Occipital lobe (tissue), 3 donors: ENCODE measurements at places on chromosomes 2 and 18. TPM values are rescaled to one million over a fixed set of nuclear protein-coding genes. Genes with fewer than 3 reads are reported as not detected.

DNA sequence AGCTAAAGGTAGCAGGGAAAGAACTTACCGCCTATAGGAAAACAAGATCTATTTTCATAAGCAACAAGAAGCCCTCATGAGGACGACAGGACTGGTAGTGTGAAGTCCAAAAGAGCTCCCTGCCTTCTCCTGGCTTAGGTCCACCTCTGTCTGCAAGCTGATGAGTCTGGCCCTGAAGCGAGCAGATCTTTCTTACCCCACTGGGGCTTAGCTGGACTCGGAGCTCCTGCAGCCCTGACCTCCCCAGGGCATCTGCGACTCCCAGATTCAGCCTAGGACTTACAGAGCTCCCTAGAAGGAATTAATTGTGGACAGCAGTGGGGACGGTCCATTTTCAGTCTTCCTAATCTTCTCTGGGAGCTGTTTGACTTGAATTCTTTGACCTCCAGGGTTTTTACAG, 53.7 kb downstream of the MCFD2 start:
- no peak for DNase-seq

RAB6C gene
- 0.78 TPM for total RNA-seq

DNA sequence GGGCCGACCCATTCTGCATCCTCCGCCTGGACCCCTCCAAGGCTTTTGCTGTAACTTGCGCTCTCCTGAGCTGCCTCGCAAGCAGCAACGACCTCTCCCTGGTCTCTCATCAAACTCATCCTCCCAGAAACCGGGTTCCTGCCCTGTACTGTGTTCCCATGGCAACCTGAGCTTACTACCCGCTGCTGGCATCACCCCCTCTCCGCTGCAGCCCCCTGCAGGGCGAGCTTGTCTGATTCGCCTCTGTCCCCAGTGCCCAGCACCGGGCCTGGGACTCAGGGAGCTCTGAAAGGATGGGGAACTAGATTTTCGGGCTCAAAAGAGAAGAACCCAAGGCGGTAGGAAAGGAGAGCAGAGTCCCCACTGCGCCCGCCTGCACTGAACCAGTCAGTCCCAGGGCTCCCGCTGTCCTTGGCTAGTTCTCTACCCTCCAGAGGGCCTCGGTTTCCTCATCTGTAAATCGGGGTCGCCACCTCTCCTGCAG, 463 bp downstream of the HS1BP3 start:
- DNase-seq = no peak

CTNNA2 gene
- total RNA-seq = 261 TPM

GRCh38 chr2:236673126-236673822, 103.6 kb downstream of the ACKR3 start:
- no peak for DNase-seq

LBX2 gene
- not detected for total RNA-seq

NAPG gene
- 108 TPM for total RNA-seq

GGCX gene
- 32.6 TPM for total RNA-seq

GPAT2 gene
- 1.6 TPM for total RNA-seq

- no peak for DNase-seq
These were observed 891 bp upstream of the NR4A2 start for GRCh38 chr2:156333274-156333950.

LAMA1 gene
- total RNA-seq = 15.1 TPM

DNA sequence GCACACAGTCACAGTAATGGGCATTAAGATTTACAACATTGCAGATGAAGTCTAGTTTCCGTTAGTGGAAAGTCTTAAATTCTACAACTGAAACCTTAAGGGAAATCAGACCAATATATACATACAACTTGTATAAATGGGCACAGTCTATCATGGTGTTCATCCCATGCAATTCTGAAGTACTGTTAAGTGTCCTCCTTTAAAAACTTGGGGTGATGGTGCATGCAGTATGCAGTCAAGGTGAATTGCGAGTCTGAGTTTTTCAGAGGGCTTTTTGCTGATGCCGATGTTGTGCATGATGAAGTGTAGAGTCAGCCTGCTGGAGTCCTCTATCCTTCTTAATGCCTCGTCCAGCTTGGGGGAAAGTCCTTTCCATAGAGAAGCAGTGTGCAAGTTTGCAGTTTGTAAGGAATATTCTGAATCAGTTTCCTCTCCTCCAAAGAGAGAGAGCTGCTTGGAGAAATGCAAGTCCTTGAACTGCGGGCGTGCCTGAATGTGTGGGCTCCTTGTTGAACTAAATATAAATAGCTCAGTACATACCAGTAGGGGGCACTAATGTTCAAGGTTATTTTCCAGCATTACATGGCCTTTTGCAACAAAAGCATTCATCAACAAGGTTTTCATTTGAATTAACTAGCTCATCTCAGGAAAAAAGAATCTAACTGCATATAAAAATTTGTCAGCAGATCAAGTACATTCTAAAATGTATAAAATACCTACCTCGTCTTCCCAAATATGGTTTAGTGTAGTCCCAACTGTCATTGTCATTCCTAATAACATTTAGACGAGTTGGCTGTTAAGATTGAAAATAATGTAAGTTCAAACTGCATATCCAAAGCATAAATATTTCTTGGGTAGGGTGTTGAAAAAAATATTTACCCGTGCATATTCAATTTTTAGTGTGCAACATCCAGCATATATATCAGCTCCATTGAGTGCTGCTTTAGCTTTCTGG, 21.3 kb downstream of the HNRNPLL start:
- DNase-seq = no peak

DNA sequence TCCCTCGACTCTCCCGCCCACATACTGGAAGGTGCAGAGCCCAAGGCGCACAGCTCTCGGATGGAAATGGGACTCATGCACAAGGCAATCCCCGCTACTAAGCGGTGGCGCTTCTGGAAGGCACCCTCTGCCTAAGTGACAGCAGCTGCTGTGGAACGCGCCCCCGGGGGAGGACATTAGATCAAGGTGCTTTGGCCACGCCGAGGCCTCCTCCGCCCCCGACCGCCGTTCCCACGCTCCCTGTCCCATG, 202 bp downstream of the MCEE start:
- DNase-seq = no peak

GRCh38 chr18:55064760-55065159, 105.5 kb upstream of the CCDC68 start:
- DNase-seq = no peak

NABP1 gene
- total RNA-seq = 9.2 TPM

SYT4 gene
- 499 TPM for total RNA-seq

SRD5A2 gene
- not detected for total RNA-seq

DNA sequence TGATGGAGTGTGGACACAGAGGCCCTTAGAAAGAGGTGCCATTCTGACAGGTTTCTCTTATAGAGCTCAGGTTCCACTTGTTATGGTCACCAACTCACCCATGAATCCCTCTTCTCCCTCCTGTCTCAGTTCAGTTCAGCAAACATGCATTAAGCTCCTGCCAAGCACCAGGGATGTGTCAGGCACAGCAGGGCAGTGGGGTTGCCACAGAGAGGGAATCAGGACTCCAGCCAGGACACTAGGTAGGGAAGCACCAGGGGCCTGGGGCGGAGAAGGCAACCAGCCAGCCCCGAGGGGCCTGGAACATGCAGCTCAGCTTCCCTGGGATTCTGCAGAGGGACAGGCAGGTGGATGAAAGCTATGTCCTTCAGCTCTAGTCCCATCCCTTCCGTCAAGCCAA, 44.6 kb downstream of the TOGARAM2 start:
- no peak for DNase-seq

DNA sequence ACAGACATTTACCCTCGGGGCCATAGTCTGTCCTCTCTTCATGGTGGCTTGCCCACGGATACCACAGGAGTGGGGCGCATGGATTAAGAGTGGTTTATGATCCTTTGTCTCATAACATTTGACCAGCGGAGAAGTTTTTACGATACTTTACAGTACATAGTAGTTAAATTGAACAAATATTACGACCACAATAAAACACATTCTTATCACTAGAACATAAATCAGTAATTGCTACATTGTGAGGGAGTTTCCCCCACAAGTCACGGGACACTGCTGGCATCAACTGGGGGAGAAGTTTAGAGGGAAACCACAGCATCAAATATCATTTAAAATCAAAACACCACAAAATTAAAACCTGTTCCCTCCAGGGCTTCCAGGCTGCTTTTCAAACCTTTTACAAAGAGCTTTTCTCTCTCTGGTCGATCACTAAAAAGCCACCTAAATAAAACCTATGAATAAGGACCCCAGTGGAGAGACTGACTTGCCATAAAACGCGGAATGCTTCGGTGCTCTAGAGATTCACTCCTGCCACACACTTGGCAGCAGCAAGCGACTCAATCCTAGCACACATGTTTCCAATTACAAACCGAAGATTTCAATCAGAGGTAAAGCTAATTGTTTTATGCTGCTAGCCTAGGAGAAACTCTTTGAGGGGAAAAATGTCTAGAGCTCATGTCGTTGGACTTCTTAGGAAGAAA, 173.7 kb upstream of the HNRNPA3 start:
- DNase-seq = no peak

DNA sequence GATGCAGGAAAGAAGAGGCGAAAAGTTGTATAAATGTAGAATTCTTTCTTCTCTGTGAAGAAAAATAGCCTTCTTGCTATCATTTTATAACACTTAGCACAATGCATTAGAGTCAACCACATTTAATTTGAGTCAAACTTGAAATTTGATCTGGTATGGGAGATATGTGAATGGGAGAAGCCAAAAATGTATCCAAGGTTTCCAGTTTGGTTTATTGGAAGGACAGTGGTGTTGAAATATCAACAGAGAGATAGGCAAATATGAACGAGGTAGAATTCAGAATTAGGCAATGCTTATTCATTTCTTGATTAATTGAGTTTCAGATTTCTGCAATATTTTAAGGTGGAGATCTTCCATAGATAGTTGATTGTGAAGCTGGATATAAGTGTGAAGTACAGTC, 991.9 kb upstream of the CHAC2 start:
- no peak for DNase-seq

DNA sequence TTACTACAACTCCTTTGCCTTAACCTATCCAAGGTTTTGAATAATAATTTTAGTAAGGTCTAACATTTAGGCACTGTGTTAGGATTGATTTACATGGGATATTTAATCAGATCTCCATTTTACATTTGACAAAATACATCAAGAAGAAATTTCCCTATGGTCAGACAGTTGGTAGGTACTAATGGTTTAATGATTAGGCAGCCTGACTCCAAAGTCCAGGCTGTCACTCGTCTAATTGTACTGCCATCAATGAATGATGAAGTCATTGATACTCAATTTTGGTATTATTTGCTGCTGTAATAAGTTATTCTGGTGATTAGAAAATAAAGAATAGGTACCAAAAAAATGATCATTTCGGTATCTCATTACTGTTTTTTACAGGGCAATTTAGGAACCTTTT, 14.1 kb downstream of the BBS5 start:
- DNase-seq = no peak

IL1F10 gene
- total RNA-seq = not detected

SOX11 gene
- 413 TPM for total RNA-seq

DNA sequence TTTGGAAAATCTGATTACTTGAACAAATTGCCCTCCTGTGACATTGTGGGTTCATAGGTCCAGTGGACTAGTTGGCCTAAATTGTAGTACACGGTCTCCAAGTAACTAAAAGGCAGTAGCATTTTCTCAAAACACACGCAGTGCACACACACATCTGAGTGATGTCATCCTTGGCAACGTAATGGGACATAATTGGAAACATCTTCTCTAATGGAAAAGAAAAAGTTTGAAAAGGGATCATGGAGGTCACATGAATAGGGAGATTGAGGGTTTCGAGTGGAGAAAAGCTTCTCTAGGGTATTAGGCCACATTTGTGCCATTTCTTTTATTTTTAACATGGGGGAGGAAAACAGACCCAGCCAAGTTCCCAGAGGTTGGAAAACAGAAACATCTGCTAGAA, 93.3 kb downstream of the MAP4K4 start:
- DNase-seq = no peak

DNA sequence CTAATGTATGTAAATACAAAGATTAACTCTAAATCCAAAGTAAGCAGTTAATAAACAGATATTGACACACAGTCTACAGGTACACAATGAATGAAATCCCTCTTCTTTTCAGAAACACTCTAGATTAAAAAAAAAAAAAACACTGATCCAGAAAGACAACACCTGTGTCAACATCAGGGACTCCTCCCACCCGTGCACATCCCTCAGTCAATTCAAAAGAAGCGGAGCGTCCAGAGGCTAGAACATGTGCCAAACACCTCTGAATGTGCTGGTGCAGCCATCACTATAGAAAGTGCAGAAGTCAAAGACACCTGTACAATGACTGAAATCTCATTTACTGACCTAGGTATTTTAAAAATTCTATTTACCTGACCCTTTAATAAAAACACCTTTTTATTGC, 622.6 kb upstream of the ID2 start:
- DNase-seq = no peak

DNA sequence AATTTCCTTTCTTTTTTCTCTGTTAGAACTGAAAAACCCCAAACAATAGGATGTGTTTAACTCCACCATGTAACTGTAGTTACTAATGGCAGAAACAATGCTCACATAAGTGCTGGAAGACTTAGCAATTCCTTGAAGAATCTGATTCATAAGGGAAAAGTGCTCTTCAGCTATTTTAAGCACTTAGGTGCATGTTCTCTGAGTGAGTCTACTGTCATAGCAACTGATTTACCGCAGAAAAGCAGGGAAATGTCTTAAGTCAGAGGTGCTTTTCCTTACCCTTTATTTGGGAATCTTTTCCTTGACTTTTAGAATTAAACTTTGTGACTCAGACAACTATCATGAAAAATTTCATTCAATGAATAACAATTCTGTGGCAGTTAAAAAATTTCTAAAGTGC, 65.4 kb upstream of the NABP1 start:
- no peak for DNase-seq

DNA sequence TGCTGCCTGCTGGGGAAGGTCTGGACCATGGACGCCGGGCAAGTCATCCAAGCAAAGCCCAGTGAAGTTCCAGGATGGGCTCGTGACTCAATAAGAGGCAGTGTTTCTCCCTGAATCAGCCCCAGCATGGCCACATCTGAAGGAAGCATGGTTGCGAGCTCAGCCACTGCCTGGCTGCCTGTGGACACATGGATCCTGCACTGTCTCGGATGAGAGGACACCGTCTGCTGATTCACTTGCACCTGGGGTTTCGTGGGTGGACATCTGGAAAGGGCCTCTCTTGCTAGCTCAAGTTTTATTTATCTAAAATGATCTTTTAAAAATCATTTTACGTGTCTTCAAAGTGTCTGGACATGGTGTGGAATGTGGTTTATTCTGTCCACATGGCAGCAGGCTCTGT, 224.8 kb upstream of the FN1 start:
- DNase-seq = no peak

CTAGE1 gene
- not detected for total RNA-seq

- no peak for DNase-seq
These were observed 510.6 kb downstream of the SOX11 start for GRCh38 chr2:6202756-6203155.

GRCh38 chr2:186884587-186884986, 35.6 kb upstream of the ZSWIM2 start:
- no peak for DNase-seq
